ENCODE measurements at places on chromosomes 7 and 10. TPM values are rescaled to one million over a fixed set of nuclear protein-coding genes. Genes with fewer than 3 reads are reported as not detected.

PTPN20 gene
- 0.98 TPM for total RNA-seq

CALCR gene
- not detected for total RNA-seq

RADIL gene
- 2.7 TPM for total RNA-seq

UNCX gene
- not detected for total RNA-seq

LARP4B gene
- 59.4 TPM for total RNA-seq

CPXM2 gene
- total RNA-seq = under 0.01 TPM

PAPOLB gene
- total RNA-seq = 0.20 TPM

UCN3 gene
- not detected for total RNA-seq

NXPH1 gene
- total RNA-seq = not detected

ASB10 gene
- not detected for total RNA-seq

HK1 gene
- total RNA-seq = 112 TPM

NODAL gene
- not detected for total RNA-seq

MYO1G gene
- total RNA-seq = under 0.01 TPM

CLRN3 gene
- not detected for total RNA-seq

HOXA6 gene
- total RNA-seq = 8.8 TPM

TSC22D4 gene
- total RNA-seq = 45.0 TPM

HHEX gene
- total RNA-seq = not detected

LRGUK gene
- 0.20 TPM for total RNA-seq

AGBL3 gene
- total RNA-seq = 0.73 TPM

ADAM12 gene
- 142 TPM for total RNA-seq

CPVL gene
- 2.6 TPM for total RNA-seq

Data from subcutaneous preadipocyte (primary cell).